ENCODE measurements at places on chromosomes 5 and 9.

- peak; percentile 67 for DNase-seq
These were observed 133.0 kb downstream of the SMC2 start for GRCh38 chr9:104227108-104227507.

DNA sequence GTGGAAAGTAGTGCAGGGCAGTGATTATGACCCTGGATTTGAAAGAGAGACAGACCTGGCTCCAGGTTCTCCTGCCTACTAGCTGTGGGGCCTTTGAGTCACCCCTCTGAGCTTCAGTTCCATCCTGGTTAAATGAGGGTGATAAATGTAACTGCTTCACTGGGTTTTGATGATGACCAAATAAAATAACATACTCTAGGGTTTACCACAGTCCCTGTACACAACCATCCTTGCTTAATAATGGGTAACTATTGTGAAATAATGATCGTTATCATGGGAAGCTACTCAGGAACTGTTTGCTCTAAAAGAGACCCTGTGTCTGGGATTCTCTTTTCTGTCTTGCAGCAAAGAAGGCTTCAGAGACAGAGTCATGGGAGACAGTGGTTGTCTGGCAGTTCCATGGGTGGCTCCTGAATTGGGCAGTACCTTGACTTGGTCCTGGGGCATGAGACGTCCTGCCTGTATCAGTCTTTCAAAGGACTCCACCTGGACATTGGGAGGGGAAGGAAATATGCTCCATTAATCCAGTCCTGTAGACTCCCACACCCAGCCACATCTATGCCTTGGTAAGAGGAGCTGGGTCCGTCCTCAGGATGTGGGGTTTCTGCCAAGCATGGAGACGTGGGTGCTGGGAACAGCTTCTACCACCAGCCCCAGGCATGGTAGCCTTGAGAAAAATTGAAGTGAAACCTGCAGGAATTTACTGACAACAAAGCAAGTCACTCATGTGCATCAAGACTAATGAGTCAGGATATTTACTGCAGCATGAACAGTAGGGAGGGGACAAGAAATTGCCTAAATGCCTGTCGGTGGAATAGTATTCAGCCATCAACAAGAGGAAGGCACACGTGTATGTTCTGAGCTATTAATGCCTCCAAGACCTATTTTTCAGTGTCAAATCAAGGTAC is 23.4 kb downstream of the AKNA start:
- peak; percentile 87 for DNase-seq

DNA sequence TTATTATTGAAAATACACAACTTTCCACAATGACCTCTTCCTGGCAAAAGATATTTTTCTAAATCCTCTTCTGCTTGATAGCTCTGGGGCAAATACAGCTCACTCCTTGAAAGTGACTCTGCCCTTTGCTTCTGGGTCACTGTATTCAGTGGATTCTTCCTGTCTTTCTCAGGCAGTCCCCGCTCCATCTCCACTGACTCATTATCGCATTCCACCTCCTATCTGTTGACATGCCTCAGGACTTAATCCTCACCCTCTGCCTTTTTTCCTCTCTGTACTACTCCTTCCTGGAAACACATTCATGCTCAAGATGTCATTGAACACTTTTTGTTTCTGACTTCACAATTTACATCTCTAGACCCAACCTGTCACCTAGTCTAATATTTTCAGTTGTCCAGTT is 8.4 kb upstream of the RGS7BP start:
- DNase-seq = no peak

- no peak for DNase-seq
These were observed 13.2 kb downstream of the NINJ1 start for GRCh38 chr9:93120846-93121315.

- DNase-seq = no peak
These were observed 5.3 kb downstream of the PRXL2C start for GRCh38 chr9:96649620-96650324.

DNA sequence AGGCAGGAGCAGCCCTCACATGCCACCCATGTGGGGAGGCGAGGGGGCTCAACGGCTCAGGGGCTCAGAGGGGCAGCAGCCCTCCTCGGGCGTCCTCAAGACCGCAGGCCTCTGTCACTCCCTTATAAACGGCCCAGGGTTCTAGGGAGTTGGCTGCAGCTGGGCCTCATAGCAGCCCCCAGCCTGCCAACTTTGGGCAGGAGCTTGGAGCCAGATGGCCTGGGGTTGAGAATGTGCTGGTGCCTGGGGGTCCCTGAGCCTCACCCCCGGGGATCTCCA is 51.0 kb upstream of the RNU6ATAC start:
- no peak for DNase-seq

DNA sequence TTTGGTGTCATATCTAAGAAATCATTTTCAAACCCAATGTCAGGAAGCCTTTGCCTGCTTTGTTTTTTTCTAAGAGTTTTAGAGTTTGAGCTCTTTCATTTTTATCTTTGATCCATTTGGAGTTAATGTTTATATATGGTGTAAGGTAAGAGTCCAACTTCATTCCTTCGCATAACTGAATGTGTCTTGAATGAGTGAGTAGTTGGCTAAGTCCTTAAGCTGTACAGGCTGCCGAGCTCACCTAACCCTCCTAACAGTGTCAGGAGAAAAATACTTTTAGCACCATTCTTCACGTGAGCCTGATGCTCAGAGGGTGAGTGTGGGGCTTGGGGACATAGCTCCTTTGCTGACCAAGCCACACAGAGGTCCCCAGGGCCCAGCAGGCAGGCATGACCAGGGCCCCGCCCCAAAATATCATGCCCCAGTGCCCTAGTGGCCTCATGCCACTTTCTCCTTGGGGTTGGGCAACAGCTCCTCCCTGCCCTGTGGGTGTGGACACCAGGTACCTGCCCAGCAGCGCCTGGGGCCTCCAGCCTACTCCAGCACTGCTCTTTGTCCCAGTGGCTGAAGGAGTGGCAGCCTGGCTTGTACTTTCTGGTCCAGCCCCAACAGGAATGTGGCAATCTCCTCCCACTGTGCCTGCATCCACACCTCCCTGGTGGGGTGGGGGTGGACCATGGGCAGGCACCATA is 17.2 kb downstream of the PPARGC1B start:
- no peak for DNase-seq

GRCh38 chr9:14869671-14870070 is 40.6 kb downstream of the FREM1 start:
- DNase-seq = no peak

- DNase-seq = no peak
These were observed 753.3 kb upstream of the ZNF608 start for GRCh38 chr5:125499636-125500332.

DNA sequence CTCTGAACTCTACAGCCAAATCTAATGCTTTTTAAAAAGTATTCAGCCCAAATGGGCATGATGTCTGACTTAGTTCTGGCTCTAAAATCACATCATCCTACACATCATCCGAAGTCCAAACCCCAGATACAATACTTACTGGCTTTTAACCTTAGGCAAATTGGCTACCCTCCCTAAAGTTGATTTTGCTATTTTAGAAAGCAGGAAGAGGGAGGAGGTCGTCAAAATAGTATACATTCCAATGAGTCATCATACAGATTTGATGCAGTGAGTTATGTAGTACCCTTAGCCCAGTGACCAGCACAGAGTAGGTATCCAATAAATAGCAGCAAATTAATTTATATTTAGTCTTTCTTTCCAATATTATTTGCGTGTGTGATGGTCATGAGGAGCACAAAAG is 582.0 kb upstream of the TUSC1 start:
- peak; percentile 38 for DNase-seq

- DNase-seq = no peak
These were observed 342.8 kb upstream of the CCNG1 start for GRCh38 chr5:163094492-163095180.

- DNase-seq = no peak
These were observed 59.3 kb downstream of the ASTN2 start for GRCh38 chr9:117355542-117355941.

DNA sequence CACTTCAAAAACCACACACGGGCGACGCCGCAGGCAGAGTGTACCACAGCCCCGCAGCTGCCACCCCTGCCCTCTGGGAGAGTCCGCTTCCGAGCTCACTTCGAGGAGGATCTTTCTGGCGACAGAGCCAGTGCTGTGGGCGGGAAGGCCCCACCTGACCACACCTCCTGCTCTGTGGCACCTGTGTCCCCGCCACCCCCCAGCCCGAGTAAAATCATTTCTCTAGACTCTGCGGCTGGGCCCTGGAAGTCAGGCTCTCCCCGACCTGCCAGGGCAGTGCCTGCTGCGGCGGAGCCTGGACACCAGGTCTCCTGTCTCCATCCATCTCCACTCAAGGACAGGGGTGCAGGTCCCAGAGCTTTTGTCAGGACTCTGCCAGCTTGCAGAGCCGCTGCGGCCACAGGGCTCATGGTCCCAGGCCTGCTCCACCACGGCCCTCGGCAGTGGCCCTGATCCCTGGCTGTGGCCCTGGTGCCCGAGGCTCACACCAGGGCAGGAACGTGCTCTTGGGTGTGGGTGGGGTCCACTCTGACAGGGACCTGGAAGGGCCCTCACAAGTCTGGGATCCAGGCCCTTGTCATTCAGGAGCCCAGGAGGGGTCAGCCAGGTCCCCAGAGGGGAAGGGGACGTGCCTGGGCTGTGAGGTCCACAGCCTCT is 20.9 kb upstream of the CAMSAP1 start:
- DNase-seq = no peak

- no peak for DNase-seq
These were observed 966.7 kb downstream of the MAT2B start for GRCh38 chr5:164472165-164472564.

GRCh38 chr5:110634475-110634874 is 92.0 kb downstream of the TMEM232 start:
- DNase-seq = no peak

GRCh38 chr5:61000887-61001286 is 55.9 kb downstream of the NDUFAF2 start:
- no peak for DNase-seq
